Daoy (cell line): ENCODE measurements at places on chromosomes 3 and 15.

DNA sequence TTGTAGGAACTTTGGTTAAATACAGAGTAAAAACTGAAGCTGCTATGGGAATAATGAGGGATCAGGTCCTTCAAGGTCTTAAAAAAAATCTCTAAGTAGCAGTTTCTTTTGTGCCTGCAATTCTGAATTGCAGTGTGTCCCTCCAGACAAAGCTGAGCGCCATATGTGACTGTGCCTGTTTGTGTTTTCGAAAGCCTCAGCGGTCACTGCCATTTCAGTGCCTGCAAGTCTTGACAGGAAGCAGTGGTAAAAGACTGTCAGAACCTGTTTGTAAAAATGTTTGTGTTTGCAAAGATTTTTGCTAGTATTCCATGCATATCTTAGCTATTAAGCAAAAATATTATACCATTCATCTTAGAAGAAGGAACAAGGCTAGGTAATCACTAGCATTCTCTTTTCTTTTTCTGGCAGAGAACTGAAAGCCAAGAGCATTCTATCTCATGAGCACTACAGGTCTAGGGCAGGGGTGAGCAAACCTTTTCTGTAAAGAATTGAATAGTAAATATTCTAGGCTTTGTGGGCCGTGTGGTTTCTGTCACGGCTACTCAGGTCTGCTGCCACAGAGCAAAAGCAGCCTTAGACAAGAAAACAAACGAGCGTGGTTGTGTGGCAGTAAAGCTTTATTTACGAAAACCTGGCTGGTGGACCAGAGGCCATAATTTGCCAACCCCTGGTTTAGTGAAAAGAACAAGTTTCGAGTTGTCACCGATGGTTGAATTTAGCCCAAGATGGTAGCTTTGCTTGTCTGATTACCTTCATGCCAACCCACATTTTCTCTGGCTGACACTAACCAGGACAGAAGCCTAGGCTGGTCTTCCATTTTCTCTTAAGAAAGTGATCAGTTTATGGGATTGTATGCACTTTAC is 134.4 kb downstream of the CACNA1D start:
- DNase-seq, result no peak

GRCh38 chr3:129429602-129430001 is 1.2 kb upstream of the EFCAB12 start:
- DNase-seq, result no peak

DNA sequence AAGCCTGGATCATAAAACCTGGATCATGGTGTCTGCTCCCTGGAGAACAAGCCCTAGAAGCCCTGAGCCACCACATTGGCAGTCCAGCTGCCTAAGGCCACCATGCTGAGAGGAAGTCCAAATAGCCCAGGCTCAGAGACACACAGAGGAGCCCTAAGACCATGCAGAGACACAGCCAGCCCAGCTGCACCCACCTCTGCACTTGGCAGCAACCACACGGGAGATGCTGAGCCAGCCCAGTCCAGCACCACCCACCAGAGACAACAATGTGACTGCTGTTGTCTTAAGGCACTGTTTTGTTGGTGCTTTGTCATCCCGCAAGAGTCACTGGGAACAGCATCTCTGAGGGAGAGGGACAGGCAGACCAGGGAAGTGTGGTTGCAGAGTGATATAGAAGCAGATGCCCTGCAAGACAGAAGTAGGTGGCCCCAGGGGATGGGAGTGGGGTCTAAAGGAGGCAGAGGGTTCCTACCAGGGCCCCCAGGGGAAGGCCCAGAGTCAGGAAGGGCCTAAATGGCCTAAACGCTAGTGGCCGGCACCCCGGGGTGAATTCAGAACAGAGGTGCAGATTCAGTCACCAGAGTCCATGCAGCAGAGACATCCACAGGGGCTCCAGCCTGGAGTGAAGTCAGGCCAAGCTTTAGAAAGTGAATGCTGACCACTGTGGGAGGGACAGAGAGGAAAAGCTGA is 105.4 kb upstream of the PRR20G start:
- DNase-seq, result no peak

GRCh38 chr3:54772746-54773145 is 155.1 kb downstream of the LRTM1 start:
- DNase-seq, result no peak

GRCh38 chr3:101146946-101147345 is 153.7 kb upstream of the ABI3BP start:
- no peak for DNase-seq

GRCh38 chr3:101999177-101999779 is 150.0 kb downstream of the NFKBIZ start:
- peak; percentile 24 for DNase-seq

GRCh38 chr3:60841355-60841754 is 409.9 kb downstream of the FHIT start:
- DNase-seq, result no peak

- peak; percentile 32 for DNase-seq
These were observed 64.7 kb downstream of the BFSP2 start for GRCh38 chr3:133464573-133464972.

DNA sequence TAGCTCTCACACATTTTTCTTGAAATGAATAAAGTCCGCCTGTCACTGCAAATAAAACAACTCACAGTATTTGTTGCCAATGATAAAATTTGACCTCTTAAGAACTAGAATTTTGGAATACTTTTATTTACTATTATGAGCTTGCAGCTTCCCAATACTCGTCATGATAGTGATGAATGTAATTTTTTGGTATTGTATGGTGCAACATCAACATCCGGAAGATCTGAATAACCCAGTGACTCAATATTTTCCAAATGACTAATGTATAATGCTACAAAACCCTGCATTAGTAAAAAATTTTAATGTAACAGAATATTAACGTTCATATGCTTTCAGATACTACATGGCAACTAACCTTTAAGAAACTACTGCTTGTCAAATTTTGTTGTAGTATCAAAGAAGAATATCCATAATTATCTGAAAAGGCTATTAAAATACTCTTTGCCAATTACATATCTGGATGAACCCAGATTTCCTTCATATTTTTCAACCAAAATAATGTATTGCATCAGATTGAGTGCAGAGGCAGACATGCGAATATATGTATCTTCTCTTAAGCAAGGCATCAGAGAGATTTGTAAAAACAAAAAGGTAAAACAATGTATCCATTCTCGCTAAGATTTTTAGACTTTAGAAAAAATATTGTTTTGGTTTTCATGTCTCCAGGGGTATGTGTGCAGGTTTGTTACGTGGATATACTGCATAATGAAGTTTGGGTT is 95.3 kb downstream of the IGF2BP2 start:
- peak; percentile 47 for DNase-seq

GRCh38 chr3:42758126-42758525 is 14.9 kb downstream of the CCDC13 start:
- DNase-seq, result no peak

- DNase-seq, result no peak
These were observed 355.0 kb downstream of the ERC2 start for GRCh38 chr3:56113231-56113630.
